ENCODE measurements at places on chromosomes 6 and 20. TPM values are rescaled to one million over a fixed set of nuclear protein-coding genes. Genes with fewer than 3 reads are reported as not detected.

DNA sequence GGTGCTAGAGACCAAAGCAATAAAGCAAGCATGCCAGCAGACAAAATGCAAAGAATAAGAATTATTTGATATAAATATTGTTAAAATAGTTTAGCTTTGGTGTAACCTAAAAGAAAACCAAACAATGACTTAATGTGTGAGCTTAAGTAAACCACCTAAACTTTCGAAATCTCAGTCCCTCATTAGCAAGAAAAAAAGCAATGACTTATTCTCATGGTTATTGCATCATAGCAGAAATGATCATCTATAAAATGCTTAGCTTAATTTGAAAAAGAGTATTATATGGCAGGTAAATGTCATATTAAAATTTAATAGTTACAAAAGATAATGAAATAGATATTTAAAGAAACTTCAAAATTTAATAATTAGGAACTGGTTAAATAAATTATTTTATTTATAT lies 1395.7 kb upstream of the EYS start:
- no peaks in the 10 kb centered on the region for H3K4me1 ChIP-seq
- no peaks in the 10 kb centered on the region for H3K27me3 ChIP-seq
- H3K4me3 ChIP-seq, result no peak overlapping the region
- H3K27ac ChIP-seq, result no peak overlapping the region

- peak overlapping the region; percentile 65 for H3K4me3 ChIP-seq
- H3K27ac ChIP-seq, result peak overlapping the region; percentile 85
- peaks cover 16% of the 10 kb centered on the region for H3K36me3 ChIP-seq
- no peak for DNase-seq
Measured at GRCh38 chr20:43721429-43722152, 5.2 kb downstream of the GTSF1L start.

GRCh38 chr6:24408719-24409410 lies 6.1 kb downstream of the MRS2 start:
- peaks cover 16% of the 10 kb centered on the region for H3K4me1 ChIP-seq
- no peak overlapping the region for H3K27ac ChIP-seq
- no peak overlapping the region for H3K4me3 ChIP-seq
- no peaks in the 10 kb centered on the region for H3K27me3 ChIP-seq
- peaks cover 28% of the 10 kb centered on the region for H3K36me3 ChIP-seq

MMP24 gene
- not detected for total RNA-seq

GRCh38 chr6:158226655-158227512 lies 58.7 kb downstream of the GTF2H5 start:
- H3K27ac ChIP-seq, result no peak overlapping the region
- H3K4me3 ChIP-seq, result no peak overlapping the region

GRCh38 chr6:111736005-111736608 lies 130.4 kb upstream of the TRAF3IP2 start:
- no peak for DNase-seq
- H3K4me1 ChIP-seq, result peaks cover 93% of the 10 kb centered on the region
- peak overlapping the region; percentile 72 for H3K27ac ChIP-seq
- peaks cover 68% of the 10 kb centered on the region for H3K36me3 ChIP-seq
- no peaks in the 10 kb centered on the region for H3K27me3 ChIP-seq

TAGAP gene
- total RNA-seq, result 245 TPM

- H3K36me3 ChIP-seq, result no peaks in the 10 kb centered on the region
- DNase-seq, result no peak
- no peak overlapping the region for H3K27ac ChIP-seq
- H3K4me1 ChIP-seq, result no peaks in the 10 kb centered on the region
- H3K27me3 ChIP-seq, result peaks cover 5% of the 10 kb centered on the region
- no peak overlapping the region for H3K4me3 ChIP-seq
Measured at GRCh38 chr6:6392214-6393068, 72.0 kb upstream of the F13A1 start.

GRCh38 chr6:34897716-34898115 lies 8.7 kb downstream of the ANKS1A start:
- peaks cover 3% of the 10 kb centered on the region for H3K27me3 ChIP-seq
- H3K4me3 ChIP-seq, result no peak overlapping the region
- peaks cover 4% of the 10 kb centered on the region for H3K4me1 ChIP-seq
- H3K27ac ChIP-seq, result no peak overlapping the region
- DNase-seq, result no peak

ANGPT4 gene
- not detected for total RNA-seq

DNA sequence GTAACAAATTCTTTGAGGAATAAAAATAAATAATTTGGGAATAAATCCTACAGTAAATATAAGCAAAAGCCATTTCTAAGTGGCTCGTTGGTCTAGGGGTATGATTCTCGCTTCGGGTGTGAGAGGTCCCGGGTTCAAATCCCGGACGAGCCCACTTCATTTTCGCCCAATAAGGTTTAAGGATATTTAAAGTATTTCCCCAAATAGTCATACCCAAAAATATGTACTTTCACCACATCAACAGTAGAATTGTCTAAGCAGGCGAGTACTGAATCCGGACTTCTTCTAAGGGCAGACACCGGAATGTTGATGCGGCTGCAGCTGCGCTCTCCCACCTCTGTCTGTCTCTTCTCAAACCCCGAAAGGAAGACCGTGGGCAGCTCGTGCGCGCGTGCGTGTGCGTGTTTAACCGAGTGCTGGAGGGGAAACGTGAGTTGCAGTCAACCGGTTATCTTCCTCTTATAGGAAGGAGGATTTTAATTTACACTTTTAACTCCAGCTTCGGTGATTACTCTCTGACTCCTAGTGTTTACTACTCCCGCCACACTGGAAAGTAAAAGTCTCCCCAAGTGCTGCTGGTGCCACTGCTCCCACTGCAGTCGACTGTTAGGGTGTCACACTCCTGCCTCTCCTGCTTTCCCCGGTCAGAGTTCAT lies 155.7 kb upstream of the PRSS16 start:
- peaks cover 58% of the 10 kb centered on the region for H3K27me3 ChIP-seq
- H3K4me1 ChIP-seq, result peaks cover 18% of the 10 kb centered on the region
- H3K36me3 ChIP-seq, result no peaks in the 10 kb centered on the region
- no peak for DNase-seq
- H3K27ac ChIP-seq, result peak overlapping the region; percentile 18
- peak overlapping the region; percentile 76 for H3K4me3 ChIP-seq

Data from activated T-helper 1 cell treated with anti-CD3 and anti-CD28 coated beads, Interleukin-12 subunit alpha, Interleukin-12 subunit beta, Interleukin-2, Interleukin-4 antibody, amounts not matched to agents 30 ng/mL and 10 ng/mL and 1 ng/mL, durations not matched to agents 14 hours and 24 hours and 36 hours (primary cell).